ENCODE measurements at places on chromosomes 13 and 19.

DNA sequence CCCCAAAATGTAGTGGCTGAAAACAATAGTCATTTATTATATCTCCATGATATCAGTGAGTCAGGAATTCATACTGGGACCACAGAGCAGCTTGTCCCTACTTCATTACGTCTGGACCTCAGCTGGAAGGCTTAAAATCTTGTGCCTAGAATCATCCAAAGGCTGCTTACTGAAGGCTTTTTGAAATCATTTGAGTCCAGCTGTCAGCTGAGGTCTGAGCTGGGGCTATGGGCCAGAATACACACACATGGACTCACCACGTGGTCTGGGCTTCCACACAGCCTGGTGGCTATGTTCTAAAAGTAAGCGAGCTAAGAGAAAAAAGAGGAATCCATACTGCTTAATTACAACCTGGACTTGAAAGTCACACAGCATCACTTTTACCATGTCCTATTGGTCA is 209.2 kb downstream of the KCTD12 start:
- DNase-seq, result no peak

GRCh38 chr19:29625186-29625651 is 19.1 kb downstream of the POP4 start:
- no peak for DNase-seq

GRCh38 chr19:17755443-17755890 is 4.2 kb downstream of the FCHO1 start:
- no peak for DNase-seq

DNA sequence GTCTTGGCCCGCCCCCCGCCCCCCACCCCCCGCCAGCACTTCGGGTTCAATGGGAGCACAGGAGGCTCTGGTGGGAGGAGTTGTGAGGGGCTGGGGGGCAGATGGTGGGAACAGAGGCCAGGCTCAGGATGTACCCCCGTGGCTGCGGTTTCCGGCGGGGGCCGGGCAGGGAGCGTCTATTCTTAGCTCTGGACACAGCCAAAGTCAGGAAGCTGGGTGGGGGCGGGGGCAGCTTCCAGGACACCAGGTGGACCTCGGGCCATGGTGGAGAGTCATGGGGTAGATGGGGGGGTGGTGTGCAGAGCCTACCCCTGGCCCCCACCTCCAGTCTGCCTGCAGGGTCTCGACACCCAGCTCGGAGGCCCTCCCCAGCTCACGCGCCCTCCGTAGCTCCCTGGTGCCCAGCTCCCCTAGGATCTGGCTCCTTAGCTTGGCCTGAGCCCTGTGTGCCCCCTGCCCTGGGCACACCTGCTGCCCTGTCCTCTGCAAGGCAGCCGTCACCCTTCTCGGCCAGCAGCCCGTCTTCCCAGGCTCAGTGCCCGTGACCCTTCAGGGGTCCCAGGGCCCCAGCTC is 2.2 kb upstream of the TBXA2R start:
- no peak for DNase-seq

GRCh38 chr19:10503002-10503789 is at the start of gene KEAP1:
KEAP1 (minus strand) TSS chr19:10503356; CDS start chr19:10500033, 3,323 bp downstream.
- no peak for DNase-seq

- DNase-seq, result peak; percentile 45
Observed at GRCh38 chr19:18204394-18205199, 755 bp upstream of the RAB3A start.

DNA sequence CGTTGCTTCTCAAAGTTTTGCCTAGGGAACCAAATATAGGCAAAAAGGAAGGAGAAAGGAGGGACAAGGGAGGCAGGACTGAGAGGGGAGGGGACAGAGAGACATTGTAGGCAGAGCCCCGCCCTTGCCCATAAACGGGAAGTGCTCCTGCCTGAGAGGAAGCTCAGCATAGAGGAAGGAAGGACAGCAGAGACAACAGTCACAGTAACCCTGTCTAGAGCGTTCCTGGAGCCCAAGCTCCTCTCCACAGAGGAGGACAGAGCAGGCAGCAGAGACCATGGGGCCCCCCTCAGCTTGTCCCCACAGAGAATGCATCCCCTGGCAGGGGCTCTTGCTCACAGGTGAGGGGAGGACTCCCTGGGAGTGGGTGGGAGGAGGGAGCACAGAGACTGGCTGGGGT is at the start of gene CEACAM21:
Gene CEACAM21 (plus strand): TSS at position 169 of the 400 bp plus-strand sequence. CDS start 109 bp downstream, at position 278.
- DNase-seq, result no peak

- DNase-seq, result peak; percentile 48
Observed at GRCh38 chr19:18282021-18282787, 782 bp upstream of the JUND start.

- no peak for DNase-seq
Observed at GRCh38 chr13:105406551-105406950, 1128.9 kb downstream of the EFNB2 start.

DNA sequence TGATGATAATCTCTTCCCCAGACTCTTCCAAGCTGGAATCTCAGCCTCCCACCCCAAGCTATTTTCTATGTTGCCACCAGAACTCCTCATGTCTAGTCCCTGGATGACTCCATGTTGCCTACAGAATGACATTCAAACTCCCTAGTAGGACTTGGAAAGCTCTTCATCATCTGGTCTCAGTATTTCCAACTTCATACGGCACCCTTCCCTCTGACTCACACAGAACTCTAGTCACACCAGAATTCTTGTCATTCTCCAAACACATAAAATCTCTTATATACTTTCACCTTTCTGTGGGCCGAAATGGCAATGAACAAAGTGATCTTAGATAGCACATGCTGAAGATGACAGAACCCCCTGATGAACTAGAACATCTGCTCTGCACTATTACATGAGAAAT is 86.2 kb downstream of the CAB39L start:
- DNase-seq, result no peak

DNA sequence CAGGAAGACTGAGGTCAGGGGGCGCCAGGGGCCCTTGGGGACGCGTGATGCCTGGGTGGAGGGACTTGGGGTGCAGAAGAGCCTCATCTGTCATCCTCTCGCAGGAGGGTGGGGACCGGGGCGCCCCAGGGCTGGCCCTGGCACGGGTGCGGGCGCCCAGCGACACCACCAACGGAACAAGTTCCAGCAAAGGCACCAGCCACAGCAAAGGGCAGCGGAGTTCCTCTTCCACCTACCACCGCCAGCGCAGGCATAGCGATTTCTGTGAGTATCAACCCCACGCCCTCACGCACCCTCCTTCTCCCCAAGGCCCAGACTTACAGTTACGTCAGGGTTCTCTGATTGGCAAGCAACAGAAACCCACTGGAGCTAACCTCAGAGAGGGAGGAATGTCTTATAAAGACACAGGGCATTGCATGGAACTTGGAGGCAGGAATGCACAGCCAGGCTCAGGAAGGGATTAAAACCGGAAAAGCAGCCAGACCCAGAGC is 29.4 kb downstream of the MARK4 start:
- DNase-seq, result no peak

GRCh38 chr19:7519361-7520130 is 2.9 kb upstream of the MCOLN1 start:
- no peak for DNase-seq

DNA sequence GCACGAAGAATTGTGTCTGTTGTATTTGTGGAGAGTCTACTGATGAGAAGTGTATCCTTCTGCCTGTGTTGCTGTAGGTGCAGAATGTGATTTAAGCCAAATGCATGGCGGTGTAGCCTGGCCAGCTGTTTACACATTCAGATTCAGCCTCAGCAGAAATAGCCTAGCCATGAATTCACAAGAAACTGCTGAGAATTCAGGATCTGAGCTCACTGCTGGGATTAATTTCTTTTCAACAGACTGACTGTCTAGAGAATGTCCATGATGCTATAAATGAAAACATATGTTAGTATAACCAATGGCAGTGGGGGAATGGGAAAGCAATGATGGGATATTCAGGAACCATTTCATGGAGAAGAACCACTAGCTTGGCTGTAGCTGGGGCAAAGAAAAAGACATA is 77.4 kb upstream of the RNF113B start:
- no peak for DNase-seq

GRCh38 chr19:4149518-4150288 is 3.7 kb upstream of the CREB3L3 start:
- no peak for DNase-seq

- DNase-seq, result no peak
Observed at GRCh38 chr13:110772091-110772984, 58.8 kb downstream of the ING1 start.

DNA sequence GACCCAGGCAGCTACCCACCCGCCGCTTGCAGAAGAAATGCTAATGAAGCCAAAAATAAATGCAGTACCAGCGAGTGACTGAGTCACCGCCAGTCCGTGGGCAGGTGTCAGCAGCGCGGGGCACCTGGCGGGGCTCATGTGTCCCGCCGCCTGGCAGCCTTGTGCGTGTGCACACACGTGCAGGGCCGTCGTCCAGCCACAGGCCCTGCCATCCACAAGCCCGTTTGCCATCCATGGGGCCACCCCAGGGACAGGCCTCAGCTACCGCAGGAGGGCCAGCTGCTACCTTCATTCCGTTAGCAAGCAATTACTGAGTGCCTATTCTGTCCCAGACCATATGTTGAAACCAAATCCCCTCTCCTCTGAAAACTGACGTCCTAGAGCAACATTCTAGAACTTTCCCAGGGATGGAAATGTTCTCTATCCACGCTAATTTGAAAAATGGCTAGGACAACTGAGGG is 20.5 kb downstream of the NCAN start:
- peak; percentile 23 for DNase-seq

DNA sequence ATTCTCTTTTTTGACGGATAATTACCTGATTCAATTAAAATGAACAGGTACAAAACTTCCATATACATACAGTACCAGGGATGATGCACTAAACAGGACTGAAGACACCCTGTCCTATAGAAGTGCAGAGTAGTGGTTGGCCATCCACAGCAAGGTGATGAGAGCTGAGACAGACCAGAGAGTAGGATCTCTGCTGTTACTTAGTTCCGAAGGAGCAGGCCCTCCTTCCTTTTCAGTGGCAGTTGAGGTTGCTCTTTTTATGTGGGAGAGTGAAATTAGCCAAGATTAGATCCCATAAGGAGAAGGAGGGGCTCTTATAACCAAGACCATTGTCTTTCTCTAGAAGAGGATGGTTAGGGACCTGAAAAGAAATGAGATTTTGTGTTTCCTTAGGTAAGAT is 4.0 kb downstream of the PDS5B start:
- DNase-seq, result no peak

GRCh38 chr13:65784088-65784816 is 1445.9 kb downstream of the PCDH9 start:
- no peak for DNase-seq

DNA sequence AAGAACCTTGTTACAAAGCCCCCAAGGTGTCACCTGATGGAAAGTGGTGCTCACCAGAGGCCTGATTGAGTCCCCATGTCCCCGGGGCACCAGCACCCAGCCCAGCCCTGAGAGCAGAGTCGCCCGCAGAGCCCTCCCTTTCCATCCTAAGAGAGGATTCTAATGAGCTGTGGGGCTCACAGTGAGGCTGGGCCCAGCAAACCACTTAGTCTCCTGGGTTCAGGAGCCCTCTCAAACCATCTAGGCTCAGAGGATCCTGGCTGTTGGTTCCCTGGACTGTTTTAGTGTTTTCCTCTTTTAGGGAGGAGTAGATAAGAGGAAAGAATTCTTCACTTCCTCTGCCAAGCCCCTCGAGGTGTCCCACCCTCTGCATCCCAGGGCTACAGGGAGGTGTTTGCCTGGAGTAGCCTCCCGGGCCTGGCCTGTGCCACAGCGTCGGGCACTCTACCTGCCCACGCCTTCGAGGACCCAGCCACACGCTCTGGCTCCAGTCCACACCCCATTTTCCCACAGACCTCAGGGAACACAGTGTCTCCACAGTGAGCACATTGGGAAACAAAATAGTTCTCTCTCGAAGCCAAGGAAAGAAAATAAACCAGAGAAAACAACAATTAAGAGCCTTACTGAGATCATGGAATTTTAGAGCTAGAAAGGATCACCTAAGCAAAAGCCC is 34.4 kb downstream of the DHRS12 start:
- DNase-seq, result no peak

DNA sequence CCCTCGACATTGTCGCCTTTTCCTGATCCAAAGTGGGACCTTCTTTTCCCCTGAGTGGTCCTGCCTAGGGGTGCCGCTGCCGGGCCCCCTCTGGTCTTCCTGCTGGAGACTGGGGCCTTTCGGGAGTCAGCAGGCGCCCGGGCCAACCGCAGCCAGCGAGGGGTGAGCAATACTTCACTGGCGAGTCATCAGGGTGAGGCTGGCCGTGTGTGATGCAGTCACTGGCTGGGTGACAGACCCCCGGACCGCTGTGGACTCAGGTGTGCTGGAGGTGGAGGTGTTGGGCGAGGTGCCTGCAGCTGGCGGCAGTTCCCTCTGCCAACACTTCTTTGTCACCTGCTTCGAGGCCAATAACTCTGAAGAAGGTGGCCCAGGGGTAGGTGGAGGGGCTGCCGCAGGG is 1.5 kb upstream of the CGB5 start:
- no peak for DNase-seq

- DNase-seq, result no peak
Observed at GRCh38 chr19:34480971-34481841, at the start of gene WTIP. WTIP (plus strand) TSS chr19:34481758; CDS start chr19:34481975, 217 bp downstream.

DNA sequence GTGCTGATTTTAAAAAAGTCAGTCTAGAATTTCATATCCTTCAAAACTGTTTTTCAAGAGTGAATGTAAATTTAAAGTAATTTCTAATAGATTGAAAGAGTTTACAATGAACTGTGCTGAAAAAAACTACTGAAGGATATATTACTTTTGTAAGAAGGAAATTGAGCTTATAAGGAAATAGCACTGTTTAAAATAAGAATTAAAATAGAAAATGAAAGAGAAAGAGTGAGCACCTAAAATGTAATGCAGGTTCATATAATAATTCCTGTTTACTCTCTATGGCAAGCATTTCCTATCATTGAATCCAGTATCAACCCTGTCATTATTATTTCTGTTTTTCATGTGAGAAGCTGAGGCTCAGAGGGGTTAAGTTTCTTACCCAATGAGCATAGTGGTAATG is 57.3 kb downstream of the AKAP11 start:
- DNase-seq, result no peak

- no peak for DNase-seq
Observed at GRCh38 chr19:29489172-29489951, 36.4 kb upstream of the VSTM2B start.

DNA sequence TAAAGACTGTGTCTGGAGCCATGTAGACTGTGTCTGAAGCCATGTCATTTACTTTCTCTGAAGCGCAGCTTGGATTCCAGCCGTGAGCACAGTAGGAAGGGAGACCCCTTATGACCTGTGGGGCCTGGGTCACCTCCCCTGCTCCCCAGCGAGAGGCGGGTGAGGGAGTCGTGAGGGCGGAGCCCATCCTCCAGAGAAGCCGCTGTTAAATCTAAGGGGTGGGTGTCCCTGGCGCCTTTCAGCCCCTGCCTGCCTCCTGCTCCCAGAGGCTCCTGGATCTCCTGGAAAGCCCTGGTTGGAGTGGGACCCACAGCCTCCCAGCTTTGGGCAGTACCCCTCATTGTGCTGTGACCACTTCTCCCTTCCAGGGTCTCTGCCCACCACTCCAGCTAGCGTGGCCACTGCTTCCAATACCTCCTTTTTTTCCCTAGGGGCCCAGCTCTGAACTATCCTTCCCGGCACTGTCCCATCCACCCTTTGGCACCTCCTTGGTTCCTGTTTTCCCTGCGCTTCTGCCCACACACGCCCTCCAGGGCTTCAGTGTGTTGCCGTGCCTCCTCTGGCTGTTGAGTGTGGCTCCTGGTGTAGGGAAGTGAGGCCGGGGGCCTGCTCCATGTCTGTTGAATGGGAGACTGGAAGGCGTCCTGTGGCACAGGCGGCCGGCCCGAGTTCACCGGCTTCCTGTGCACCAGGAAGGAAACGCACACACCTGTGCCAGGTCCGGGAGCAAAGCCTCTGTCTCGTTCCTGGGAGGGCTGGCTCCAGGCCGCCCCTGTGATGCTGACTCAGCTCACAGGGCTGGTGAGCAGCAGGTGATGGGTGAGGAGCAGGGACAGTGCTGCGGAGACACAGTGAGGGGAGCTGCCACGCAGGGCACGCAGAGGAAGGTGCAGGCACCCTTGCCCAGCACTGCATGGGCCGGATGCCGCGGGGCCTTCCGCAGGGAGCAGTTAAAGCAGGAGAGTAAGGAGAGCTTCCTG is 29.4 kb downstream of the ATP4B start:
- no peak for DNase-seq
